Activated CD8-positive, alpha-beta memory T cell treated with anti-CD3 and anti-CD28 coated beads, Interleukin-2, amount 10 ng/mL, durations not matched to agents 7 days and 5 days (primary cell): ENCODE measurements at places on chromosomes 5 and 9.

GRCh38 chr9:135840107-135840506 lies 67.2 kb downstream of the CAMSAP1 start:
- no peak for DNase-seq

- no peak for DNase-seq
Observed at GRCh38 chr9:73684601-73685000, 532.9 kb downstream of the ANXA1 start.

DNA sequence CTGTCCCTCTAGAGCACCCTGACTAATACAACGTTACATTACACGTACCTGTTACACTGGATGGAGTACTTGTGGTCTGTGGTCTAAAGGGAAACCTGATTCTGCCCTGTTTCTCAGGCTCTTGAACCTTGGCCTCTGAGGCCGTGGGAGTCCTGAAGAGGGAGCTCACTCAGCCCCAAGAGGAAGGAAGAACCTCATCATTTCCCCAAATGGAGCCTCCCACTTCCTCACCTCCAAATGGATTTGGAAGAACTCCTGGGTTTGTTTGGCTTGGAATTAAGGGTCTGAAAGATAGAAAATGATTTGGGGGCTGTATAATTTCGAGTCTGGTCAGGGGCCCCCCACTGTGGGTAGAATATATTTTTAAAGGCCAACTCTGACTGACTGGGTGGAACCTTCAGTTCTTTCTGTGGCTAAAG lies 200.2 kb downstream of the SEMA6A start:
- DNase-seq = no peak

DNA sequence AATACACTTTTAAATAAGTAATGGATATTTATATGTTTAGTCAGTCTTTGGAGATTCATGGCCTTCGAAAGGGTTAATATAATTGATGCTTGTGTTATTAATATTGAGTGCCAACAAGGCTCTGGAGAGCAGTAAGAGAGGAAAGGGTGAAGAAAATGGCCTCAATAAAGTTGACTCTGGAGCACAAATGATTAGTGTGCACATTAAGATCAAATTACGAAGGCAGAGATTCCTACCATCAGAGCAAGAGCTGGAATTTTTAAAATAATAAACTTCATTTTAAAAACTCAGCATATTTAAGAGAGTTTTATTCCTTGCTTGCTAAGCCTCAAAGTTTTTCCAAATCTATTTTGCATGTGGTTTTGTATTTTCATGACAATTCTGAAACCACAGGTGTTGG lies 14.8 kb downstream of the SLC44A1 start:
- no peak for DNase-seq

DNA sequence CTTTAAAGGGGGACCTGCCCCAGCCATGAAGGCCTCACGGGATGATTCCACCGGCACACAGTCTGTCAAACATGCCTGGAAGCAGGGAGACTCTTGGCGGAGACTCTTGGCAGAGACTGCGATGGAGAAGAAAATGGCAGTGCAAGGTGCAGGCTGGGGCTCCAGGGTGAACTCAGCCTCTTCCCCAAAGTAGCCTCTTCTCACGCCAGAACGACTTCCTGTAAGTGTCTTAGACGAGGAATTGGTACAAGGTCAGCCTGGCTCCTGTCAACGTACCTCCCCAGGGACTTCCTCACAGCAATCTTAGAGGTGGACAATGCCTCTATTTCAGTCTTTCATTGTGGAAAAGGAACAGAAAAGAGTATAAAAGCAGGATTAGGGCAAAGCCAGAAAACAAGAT lies 109.3 kb downstream of the UGCG start:
- DNase-seq = no peak

DNA sequence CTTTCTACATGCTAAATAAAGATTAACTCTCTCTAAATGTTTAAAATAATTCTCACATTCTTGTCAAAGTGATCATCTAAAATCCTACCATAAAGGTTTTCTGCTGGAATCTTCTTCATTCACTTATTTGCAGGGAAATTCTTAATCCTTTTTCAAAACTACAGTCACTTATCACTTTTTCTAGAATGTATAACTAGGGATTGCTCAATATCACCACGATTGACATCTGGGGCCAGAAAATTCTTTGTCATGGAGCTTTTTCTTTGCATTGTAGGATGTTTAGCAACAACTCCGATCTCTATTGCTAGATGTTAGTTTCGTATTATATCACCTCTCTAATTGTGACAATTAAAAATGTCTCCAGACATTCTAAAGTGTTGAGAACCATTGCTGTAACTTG lies 344.9 kb upstream of the PIK3R1 start:
- no peak for DNase-seq

- DNase-seq = no peak
Observed at GRCh38 chr9:35948901-35949318, 9.0 kb downstream of the OR2S2 start.

- DNase-seq = no peak
Observed at GRCh38 chr9:118029425-118029824, 325.2 kb downstream of the TLR4 start.

DNA sequence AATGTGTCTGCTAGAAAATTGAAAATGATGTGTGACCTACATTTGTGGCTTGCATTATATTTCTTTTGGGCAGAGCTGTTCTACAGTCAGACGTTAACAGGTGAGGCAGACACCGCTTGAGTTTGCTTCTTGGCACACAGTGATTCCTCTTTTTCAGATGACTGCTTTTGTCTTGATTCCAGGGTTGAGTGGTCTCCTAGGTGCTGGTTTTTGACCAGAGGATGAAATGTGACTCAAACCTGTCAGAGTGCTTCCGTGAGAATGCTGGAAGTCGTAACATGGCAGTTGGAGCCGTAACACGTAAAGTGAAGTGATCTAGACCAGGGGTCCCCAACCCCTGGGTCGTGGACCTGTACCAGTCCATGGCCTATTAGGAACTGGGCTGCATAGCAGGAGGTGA lies 28.3 kb upstream of the NDFIP1 start:
- no peak for DNase-seq

- no peak for DNase-seq
Observed at GRCh38 chr5:172129256-172129910, 58.6 kb downstream of the STK10 start.

GRCh38 chr5:154189256-154189818 lies 1.2 kb upstream of the GALNT10 start:
- no peak for DNase-seq

DNA sequence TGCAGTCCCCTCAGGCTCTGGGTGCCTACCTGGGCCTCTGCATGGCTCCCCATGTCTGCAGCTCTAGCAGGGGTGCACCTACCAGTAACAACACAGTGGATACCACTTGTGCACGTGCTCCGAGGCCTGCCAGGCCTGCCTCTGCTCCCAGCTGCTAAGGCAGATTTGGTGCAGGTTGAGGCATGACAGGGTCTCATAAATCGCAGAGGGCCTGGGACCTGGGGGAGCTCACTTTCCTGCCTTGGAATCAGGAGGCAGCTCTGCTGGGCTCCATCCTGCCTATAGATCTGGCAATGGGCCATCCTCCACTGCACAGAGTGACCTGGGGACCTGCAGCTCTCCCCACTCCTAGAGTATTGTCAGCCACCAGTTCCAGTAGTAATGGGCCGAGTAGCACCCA lies 121.9 kb upstream of the CXCL14 start:
- DNase-seq = no peak

DNA sequence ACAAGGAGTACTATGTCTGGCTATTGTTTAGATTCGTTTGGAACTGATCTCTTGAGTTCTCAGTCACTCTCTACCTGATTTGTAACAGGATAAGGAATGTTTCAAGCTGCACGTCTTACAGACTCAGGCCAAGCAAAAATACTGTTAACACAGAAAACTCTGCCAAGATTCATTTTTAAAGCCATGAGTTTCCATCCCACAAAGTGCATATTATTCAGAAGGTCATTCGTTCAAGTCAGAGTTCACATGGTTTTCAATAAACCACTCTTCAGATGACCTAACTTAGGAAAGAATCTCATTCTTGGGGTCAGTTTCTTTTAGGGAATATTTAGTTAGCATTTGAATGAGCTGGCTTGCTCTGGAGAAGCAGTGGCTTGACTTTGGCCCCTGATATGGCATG lies 49.3 kb downstream of the F2R start:
- DNase-seq = no peak

GRCh38 chr9:84435902-84436301 lies 95.3 kb upstream of the SLC28A3 start:
- no peak for DNase-seq

- DNase-seq = no peak
Observed at GRCh38 chr5:160023007-160023907, 14.3 kb downstream of the TTC1 start.

GRCh38 chr9:129319938-129320481 lies 141.9 kb upstream of the IER5L start:
- DNase-seq = no peak

GRCh38 chr5:135387629-135387960 lies 11.4 kb downstream of the MACROH2A1 start:
- no peak for DNase-seq

- DNase-seq = no peak
Observed at GRCh38 chr5:173915310-173916014, 27.3 kb downstream of the CPEB4 start.

DNA sequence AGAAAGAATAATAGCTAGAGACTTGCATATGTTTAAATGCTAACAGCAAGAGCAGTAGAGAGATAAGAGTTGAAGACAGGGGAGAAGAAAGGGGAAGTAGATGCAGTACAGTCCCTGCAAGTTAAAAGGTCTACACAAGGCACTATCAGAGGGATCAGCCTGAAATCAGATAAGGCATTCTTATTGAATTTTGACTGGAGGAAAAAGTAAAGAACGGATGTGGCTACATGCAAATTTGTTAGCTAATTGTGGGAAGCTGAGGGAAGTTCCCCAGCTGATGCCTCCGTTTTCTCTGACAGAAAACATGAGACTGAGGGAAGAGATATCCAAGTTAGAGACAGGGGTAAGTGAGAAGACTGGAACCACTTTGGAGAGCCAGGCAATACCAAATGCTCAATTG lies 12.9 kb upstream of the RHOBTB3 start:
- DNase-seq = no peak

GRCh38 chr5:21644032-21644431 lies 1209.1 kb downstream of the CDH12 start:
- DNase-seq = no peak

DNA sequence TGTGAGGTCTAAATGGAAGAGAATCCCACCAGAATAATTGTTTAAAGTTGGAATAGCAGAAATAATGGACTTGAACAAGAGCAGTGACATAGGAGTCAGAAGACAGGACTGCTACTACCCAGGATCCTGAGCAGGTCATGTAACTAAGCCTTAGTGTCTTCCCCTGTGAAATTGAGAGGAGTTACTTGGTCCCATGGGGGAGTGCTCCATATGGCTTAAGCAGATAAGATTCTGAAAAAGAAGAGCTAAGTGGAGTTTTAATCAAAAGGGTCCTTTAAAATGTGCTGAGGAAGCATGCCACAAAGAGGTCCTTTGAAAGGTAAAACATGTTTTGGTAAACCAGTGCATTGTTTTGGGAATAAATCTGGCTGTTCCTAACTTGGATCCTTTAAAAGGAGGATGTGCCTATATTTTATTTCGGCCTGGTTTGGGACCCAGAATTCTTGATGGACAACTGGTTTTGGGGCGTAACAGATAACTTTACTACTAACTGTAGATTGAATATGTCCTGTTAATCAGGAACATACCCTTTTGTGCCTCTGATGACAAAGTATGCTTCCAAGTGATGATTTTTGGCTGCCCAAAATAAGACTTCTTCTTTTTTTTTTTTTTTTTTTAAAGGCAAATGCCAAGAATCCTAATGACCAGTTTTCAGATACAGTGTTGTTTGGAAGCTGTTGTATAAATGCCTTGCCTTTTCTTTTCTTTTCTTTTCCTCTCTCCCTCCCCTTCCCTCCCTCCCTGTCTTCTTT lies 5.7 kb downstream of the RCL1 start:
- no peak for DNase-seq

DNA sequence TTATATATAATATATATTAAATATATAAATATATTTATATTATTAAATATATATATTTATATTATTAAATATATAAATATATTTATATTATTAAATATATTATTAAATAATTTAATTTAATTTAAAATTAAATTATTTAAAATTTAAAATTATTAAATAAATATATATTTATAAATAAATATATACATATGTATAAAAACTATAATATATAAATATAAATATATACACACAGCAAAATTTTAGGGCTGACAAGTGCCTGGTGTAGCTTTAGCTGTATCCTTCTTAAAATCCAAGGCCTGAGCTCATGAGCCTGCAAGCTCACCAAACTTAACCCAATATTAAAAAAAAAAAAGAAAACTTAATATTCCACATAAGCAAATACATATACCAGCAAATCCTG lies 53.2 kb downstream of the UBAP2 start:
- DNase-seq = no peak

- DNase-seq = no peak
Observed at GRCh38 chr9:130768891-130769403, 66.1 kb upstream of the ABL1 start.

- DNase-seq = no peak
Observed at GRCh38 chr5:28678899-28679298, 1640.5 kb upstream of the CDH9 start.

DNA sequence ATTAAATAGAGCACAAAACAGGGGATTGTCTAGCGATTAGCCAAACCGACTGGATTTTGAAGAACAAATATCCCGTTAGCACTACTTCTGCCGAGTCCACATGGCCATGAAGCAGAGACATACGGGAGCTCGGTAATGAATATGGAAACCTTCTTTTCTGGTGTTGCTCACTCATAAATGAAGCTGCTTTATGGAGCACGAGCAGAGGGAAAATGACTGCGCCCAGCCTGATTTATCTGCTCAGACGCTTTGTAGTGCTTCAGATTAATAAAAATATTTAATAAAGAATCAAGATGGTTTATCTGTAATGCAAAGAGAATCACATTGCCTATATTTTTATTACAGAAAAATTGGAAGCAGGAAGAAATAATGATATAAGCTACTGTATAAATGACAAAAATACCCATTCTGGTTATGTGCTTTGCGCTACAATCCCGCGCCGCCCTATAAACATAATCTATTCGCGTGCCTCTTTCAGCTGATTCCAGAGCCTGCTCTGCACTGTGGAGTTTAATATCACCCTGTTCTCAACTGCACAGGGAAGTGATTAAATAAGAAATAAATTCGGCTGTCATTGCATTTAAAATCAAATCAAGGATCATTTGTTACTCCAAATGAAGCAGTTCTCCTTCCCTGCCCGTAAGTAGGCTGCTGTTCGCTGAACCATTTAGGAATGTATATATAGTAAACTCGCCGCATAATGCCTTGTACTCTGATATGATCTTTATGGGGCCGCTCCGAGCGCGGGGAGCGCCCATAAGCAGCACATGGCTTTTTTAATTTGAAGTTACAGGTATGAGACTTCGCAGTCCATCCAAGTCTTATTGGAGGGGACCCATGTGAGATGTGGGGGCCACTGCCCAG lies 22.3 kb upstream of the UBAC1 start:
- DNase-seq = no peak

- no peak for DNase-seq
Observed at GRCh38 chr5:170337045-170337733, 39.6 kb upstream of the LCP2 start.

DNA sequence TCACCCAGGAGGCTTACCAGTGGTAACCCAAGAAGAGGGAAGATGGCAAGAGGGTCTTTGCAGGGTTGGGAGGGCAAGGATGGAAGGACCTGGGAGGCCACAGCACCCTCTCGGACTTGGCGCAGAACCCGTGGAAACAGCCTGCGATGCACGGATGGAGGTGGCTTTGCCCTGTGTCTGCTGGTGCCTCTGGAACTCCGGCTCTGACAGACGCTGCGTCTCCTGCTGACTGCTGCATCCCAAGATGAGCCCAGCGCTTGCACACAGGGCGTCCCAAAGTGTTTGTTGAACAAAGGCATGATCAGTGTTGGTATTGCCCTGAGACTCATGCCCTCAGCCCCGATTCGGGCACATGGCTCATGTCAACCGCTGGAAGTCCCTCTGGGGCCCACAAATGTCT lies 2.0 kb upstream of the RNU6ATAC start:
- DNase-seq = no peak

GRCh38 chr5:36638056-36638455 lies 31.6 kb downstream of the SLC1A3 start:
- no peak for DNase-seq
